ENCODE measurements at places on chromosomes 1 and 21.

- DNase-seq = no peak
Observed at GRCh38 chr1:25148673-25149300, 83.5 kb downstream of the SYF2 start.

- no peak for DNase-seq
Observed at GRCh38 chr1:28058971-28059878, 29.2 kb downstream of the EYA3 start.

DNA sequence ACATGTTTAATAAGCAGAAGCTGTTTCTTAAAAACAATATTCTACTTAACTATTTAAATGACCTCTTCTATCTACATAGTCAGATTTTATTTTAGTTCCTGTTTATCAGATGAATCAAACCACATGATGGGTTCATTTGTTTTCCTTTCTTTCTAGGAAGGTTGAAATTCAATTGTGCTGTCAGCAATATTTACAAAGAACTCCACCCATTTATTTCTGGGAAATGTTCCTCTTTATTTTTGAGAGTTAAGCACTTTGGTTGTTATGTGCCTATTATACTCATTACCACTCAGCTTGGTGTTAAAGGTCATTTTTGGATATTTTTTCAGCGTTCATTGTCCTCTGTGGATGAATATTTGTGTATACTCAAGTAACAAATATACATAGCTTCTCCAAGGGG, 84.9 kb downstream of the C4BPA start:
- no peak for DNase-seq

DNA sequence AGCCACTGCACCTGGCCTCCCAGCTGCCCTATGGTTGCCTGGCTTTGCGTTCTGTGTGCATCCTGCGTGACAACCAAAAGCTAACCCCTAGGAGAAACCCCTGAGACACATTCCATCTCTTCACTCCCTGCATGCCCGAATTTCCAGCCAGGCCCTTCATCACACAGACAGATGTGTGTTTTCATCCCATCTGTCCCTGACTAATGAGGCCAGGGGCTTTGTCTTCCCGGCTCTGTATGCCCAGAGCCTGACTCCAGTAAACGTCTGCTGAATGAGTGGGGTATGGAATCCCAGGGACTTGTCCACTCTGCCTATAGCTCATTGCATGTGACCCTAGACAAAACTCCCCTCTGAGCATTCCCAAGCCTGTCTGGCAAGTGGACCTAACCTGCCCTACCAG, 9.6 kb downstream of the ESPN start:
- DNase-seq = no peak

GRCh38 chr1:25872713-25873112, 2.8 kb downstream of the PAQR7 start:
- no peak for DNase-seq

- DNase-seq = peak; percentile 1
Observed at GRCh38 chr1:8816831-8817411, 519 bp downstream of the RERE start.

GRCh38 chr1:203465948-203466347, 9.7 kb upstream of the PRELP start:
- no peak for DNase-seq

- no peak for DNase-seq
Observed at GRCh38 chr1:221162352-221162751, 283.1 kb downstream of the HLX start.
